ENCODE measurements at places on chromosomes 11 and 22.

- peak overlapping the region; percentile 65 for H3K27ac ChIP-seq
- peaks cover 30% of the 10 kb centered on the region for H3K4me1 ChIP-seq
- H3K4me3 ChIP-seq: peak overlapping the region; percentile 46
- H3K36me3 ChIP-seq: no peaks in the 10 kb centered on the region
- H3K27me3 ChIP-seq: no peaks in the 10 kb centered on the region
Measured at GRCh38 chr11:95699631-95700470, 89.7 kb downstream of the FAM76B start.

GRCh38 chr11:2881981-2882375 is 3.6 kb downstream of the CDKN1C start:
- H3K4me1 ChIP-seq: no peaks in the 10 kb centered on the region
- no peak overlapping the region for H3K4me3 ChIP-seq
- no peak overlapping the region for H3K27ac ChIP-seq

GRCh38 chr22:23387827-23388516 is 192.1 kb downstream of the IGLL1 start:
- H3K36me3 ChIP-seq: no peaks in the 10 kb centered on the region
- no peaks in the 10 kb centered on the region for H3K4me1 ChIP-seq
- no peak overlapping the region for H3K27ac ChIP-seq
- no peak overlapping the region for H3K4me3 ChIP-seq

DNA sequence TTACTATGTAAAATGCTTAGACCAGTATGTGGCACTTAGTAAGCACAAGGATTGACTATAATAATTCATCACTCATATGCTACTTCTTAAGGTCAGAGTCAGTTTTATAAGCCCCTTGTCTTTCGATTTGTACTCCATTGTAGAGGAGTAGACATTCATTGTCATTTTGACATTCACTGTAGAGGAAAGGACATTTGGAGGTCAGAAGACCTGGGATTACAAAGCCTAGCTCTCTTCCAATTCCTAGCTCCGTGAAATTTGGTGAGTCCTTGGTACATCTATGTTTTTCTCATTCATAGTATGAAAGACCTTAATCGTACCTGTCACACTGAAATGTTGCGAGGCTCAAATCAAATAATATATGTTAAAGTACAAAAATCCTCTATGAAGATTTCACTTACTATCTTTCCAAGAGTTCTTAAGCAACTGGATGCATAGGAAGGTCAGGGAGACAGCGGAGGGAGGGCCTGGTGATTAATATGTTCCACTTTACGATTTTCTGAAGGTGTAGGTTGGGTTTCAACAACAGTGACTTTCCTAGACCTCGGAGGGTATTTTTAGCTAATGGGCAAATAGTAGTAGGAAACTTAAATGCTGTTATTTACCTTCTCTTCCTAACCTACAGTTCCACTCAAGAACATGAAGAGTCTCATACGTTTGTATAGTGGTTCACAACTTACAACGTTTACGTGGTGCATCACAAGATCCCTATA is 1.4 kb upstream of the EMSY start:
- H3K27me3 ChIP-seq: no peaks in the 10 kb centered on the region
- DNase-seq: no peak
- H3K27ac ChIP-seq: no peak overlapping the region
- peaks cover 2% of the 10 kb centered on the region for H3K36me3 ChIP-seq

DNA sequence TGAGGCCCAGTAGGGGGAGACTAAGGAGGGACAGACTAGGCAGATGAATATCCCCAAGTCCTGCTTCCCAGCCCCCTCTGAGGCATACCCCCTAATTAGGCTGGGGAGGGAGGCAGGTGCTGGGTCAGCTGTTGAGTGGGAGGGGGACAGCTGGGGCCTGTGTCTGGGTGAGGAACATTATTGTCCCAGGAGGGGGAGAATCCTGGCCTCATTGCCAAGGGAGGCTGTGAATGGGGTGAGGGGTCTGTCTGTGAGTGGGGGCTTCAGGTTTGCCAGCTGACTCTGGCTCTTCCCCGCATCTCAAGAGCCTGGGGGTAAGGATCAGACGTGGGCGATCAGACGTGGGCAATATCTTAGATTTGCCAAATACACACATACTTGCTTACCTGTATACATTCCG is 2.1 kb downstream of the INPPL1 start:
- H3K27ac ChIP-seq: no peak overlapping the region
- no peak for DNase-seq
- no peak overlapping the region for H3K4me3 ChIP-seq

GRCh38 chr11:61587951-61588727 is 7.3 kb upstream of the SYT7 start:
- no peak for DNase-seq
- no peaks in the 10 kb centered on the region for H3K4me1 ChIP-seq

- H3K27ac ChIP-seq: no peak overlapping the region
- H3K36me3 ChIP-seq: no peaks in the 10 kb centered on the region
- peaks cover 10% of the 10 kb centered on the region for H3K4me1 ChIP-seq
- no peak overlapping the region for H3K4me3 ChIP-seq
- no peaks in the 10 kb centered on the region for H3K27me3 ChIP-seq
- DNase-seq: no peak
Measured at GRCh38 chr22:38760477-38761201, 4.8 kb upstream of the SUN2 start.

Measured in MM.1S (cell line).